ENCODE measurements at places on chromosomes 2 and 18.

GRCh38 chr2:184322615-184323014 lies 275.7 kb upstream of the ZNF804A start:
- DNase-seq: no peak

DNA sequence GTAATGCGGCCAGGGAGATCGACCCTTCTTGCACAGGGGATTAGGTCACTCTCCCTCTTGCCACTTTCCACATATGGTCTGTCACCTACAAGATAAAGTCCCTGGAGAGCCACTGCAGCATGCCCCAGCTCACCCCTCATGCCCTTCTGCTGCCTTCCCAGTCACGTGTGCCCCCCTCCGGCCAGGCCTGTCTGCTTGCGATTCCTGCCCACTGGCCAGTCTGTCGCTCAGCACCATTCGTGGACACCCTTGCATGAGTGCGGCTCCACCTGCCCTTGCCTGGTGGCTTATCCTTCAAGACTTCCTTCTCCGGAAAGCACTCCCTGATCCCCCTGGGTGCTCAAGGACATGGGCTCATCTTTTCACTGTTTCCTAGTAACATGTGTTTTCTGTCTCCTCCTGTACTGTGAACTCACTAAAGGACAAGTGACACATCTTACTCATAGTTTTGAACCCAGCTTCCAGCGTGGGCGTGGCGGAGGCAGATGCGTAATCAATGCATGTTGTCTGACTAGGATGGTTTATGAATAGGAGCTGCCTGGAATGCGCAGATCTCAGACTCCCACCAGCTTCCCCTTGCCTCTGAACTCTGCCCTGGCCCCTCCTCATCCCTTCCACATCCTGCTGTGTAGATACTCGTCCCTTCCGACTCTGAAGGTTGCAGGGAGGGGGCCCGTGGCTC lies 7.8 kb upstream of the NT5DC4 start:
- no peak for DNase-seq

DNA sequence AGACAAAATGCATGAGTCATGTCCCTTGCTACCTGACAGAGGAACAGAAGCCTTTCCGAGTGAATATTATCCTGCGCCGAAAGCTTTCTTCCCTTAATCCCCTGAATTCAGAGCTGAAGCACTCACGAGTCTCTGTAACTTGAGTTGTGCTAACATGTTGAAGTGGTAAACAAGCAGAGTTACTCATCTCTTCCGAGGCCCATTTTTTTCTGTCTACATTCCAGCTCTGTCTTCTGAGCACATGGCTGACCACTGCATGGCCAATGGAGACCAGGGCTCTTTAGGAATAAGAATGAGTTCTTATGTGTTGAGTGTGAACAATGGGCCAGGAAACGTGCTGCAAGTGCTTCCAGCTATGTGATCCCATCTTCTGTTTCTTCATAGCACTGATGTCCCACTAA lies 73.1 kb upstream of the PID1 start:
- DNase-seq: no peak

DNA sequence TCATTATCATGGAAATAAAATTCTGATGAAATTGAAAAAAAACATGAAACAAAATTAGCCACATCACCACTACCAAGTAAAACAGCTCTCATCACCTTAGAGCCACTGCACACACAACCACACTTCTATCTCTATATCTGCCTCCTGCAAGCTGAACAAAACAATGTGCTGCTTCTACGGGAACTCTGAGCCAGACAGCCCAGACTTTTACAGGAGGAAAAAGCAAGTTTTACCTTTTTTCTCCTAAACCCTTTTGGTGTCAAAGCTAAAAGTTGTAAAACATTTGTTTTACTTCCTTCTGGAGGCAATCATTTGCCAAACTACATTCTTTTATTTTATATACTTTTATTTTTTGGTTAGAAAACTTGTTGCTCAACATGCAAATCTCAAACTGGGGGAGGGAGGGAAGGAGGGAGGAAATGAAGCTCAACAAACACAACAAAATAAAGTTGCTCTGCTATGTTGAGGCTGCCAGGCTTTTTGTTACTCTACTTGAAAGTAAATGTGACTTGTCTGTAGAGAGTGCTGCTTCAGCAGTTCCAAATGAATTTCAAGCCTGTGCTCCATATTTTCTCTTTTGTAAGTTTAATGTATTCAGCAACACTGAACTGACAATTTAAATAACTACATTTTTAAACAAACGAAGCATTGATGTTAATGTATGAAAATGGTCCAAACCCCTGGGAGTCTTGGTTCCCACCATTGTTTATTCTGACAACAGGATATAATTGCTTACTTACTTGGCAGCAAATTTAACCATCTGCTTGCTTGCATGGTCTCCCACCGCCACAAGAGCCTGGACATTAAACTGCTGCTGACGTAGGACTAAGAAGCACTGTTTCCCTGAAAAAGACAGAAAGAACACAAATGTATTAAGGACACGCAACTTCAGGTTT lies 24.5 kb downstream of the DARS1 start:
- no peak for DNase-seq

DNA sequence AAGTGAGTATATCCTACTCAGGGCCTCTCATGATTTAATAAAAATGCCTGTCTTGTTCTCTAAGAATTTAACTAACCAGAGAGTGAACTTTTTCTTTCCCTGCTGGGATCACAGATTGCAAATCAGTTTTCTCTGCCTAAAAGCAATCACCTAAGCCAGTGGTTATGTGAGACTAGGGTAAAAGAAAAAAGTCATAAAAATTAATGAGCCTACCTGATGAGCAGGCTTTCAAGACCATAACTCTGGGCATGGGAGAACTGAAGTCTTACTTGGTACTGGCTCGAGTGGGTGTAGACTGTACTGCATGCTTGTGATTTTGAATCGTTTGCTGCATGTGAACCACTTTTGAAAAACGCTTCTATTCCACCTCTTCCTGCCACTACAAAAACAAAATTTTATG lies 1677.0 kb upstream of the LRRTM1 start:
- no peak for DNase-seq

GRCh38 chr2:64987001-64987955 lies 1.9 kb upstream of the SLC1A4 start:
- no peak for DNase-seq

GRCh38 chr18:23207191-23207955 lies 72.1 kb downstream of the CABLES1 start:
- no peak for DNase-seq

DNA sequence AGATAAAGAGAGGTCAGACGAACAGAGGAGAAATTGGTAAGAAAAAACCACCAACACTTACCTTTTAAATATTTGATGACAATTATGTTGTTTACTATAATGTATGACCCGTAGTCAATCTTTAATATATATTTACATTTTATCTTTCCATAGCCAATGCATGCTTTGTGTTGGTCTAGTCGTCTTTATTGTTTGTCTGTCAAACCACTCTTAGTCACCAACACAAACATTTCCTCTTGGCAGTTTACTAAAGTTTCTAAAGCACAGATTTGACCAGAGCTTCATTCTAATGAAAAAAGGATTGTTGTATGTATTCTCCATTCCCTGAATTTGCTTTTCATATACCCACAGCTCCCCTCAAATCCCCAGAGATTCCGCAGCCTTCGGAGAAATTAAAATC lies 784.7 kb upstream of the PIK3C3 start:
- no peak for DNase-seq

GRCh38 chr2:151175864-151176263 lies 85.8 kb downstream of the RBM43 start:
- DNase-seq: no peak

DNA sequence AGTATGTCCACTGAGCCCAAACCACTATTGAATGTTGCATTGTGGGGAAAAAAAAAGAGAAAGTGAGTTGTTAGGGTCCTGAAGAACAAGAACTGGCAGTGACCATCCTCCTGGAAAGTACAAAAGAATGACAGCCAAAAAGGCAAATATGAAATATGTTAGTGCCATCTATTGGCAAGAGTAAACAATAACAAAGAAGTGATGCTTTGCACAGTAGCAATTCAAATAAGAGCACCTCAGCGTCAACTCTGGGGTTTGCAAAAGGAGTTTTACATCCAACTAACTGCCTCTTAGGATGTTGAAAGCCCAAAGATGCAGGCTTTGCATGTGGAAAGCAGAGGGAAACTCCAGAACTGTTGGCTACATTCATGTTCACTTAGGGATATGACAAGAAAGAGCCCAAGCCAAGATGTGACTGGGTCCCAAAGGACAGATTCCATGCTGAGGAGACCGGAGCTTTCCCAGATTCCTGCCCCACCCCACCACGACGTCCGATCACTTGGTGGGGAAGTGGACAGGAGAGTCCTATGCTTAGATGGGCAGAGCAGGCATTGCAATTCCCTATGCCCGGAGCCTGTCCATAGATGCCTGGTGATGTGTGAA lies 15.6 kb downstream of the TRABD2A start:
- DNase-seq: no peak

DNA sequence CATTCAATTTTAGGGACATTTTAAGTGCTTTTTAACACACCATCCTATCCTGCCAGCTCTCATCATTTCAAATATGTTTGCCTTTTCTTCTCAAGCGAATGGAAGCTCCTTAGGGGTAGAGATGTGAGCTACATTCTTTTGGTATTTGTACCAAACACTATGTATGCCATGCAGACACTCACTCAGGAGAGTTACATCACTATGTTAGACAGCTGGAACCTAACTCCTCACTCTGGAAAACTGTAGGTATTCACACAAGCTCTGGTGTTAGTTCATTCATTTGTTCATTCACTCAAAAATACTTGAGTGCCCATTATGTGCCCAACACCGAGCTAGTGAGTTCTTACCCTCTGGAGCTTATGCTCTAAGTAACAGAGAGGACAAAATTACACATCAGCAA lies 26.4 kb upstream of the RNU4ATAC start:
- DNase-seq: no peak

- no peak for DNase-seq
Measured at GRCh38 chr2:33241581-33241980, 234.9 kb upstream of the RASGRP3 start.

- no peak for DNase-seq
Measured at GRCh38 chr2:190636361-190636760, 12.5 kb upstream of the NAB1 start.

GRCh38 chr2:10316336-10316735 lies 13.6 kb downstream of the HPCAL1 start:
- no peak for DNase-seq

GRCh38 chr18:3892152-3892551 lies 442.2 kb downstream of the TGIF1 start:
- DNase-seq: no peak

DNA sequence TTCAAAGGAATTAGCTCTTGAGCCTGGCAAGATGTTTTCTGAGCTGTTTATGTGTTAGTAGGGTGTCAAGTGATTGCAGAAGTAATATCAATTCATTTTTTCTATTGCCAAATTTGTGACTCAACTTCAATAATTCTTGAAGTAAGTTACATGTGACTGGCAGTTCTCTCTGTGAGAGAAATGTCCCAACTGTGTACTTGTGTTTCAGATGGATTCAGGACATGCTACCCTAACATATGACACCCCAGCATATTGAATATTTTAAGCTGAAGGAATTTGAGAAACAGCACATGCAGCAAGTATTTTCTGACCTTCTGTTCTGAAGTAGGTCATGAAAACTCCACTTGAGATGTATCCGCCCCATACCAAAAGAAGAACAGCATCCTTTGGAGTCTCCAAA lies 263.6 kb downstream of the XIRP2 start:
- no peak for DNase-seq

DNA sequence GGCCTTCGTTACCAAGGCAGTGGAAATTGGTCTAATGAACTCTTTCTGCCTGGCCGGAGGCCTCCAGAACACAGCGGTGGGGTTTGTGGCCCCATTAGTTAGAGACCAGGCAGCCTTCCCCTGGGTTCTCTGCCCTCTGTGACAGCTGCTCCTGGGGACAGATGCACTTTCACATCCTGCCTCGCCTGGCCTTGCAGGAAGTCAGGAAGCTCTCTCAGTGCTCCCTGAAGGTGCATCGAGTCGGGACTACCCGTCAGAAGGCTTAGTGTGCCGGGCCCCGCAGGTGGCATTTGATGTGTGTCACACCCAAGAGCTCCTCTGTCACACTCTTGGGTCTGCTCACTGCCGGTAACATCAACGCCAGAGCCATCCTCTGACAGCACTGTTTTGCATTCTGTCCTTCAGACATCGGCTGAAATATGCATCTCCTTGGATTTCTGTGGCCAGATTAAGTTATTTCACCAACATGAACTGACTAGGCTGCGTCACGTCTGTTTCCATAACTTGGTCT lies 158.3 kb downstream of the LDLRAD4 start:
- no peak for DNase-seq

- DNase-seq: no peak
Measured at GRCh38 chr18:56789004-56789888, 138.1 kb downstream of the WDR7 start.

DNA sequence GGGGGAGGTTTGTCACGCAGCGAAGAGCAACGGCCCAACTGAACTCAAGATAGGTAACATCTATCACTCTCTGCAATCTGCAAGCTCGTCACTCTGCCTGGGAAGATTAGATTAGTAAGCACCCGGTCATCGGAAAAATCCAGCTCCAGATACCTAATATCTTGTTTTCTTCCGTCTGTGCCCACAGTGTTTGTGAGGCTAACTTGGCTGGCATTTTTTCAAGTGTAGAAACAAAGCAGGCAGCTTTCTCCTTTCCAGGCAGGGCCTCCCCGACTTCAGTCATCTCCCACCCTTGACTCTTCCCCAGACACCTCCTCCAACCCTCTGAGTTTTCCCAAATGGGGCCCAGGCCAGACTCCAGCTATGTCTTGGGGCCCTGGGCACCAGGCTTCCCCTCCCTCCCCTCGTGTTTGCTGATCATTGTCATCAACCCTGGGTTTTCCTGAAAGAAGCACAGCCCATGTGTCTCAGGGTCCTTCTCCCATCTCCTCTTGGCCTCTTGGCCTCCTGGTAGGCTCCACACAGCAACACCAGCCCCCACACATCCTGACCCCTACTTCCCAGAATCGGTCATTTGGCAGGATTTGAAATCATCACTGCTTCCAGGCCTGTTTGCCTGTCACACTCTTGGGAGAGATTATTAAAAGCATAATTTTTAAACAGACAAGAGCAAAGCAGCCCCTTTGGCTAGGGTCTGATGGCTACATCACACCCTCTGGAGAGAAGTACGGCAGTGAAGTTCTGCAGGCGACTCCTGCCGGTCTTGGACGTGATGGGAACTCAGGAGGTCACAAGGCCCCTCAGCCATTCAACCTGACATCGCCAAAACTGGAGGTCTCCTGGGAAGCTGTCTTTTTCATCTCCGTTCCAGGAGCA lies 144.9 kb upstream of the ID2 start:
- DNase-seq: no peak

- DNase-seq: no peak
Measured at GRCh38 chr2:115174651-115175050, 732.2 kb downstream of the DPP10 start.

DNA sequence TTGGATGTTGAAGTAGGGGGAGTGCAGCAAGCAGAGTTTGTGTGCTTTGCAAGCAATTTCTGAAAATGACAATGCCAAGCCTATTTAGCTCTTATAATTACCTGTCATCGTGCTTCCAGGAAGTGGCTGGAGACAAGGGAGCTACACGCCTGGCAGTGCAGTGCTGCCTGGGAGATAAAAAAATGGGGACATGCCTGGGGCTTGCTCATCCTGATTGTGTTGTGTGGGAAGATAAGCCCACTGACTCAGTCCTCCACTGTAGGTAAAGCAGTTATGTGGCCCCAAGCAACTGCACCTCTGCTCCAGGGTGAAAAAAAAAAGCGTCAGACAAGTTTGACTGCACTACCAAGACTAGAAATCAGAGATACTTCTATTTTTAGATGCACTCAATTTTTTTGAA lies 396.9 kb upstream of the NXPH2 start:
- DNase-seq: no peak

Data from stimulated activated CD4-positive, alpha-beta T cell treated with anti-CD3 and anti-CD28 coated beads, Interleukin-1b, Interleukin-23, amount 100 ng/mL, for 1 hour (primary cell).